ENCODE measurements at places on chromosomes 3 and 15. TPM values are rescaled to one million over a fixed set of nuclear protein-coding genes. Genes with fewer than 3 reads are reported as not detected.

DNA sequence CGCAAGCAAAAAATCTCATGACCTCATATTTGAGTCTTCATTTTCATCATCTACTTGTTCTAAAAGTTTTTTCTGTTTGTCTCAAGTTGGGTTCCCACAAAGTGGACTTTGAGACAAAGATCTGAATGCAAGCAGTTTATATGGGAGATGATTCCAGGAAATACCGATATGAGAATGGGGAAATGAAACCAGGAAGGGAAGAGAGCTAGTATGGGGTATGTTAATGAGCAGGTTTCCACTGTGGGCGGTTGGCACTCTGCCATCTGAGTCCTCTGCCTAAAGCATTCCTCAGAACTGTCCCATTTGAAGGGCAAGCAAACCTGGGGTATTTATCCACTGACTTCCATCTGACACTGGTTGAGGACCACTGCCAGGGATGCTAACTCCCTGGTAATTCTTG is 8.8 kb downstream of the ADPRH start:
- no peak overlapping the region for H3K27ac ChIP-seq
- no peaks in the 10 kb centered on the region for H3K27me3 ChIP-seq
- peak; percentile 14 for DNase-seq
- no peak overlapping the region for H3K4me3 ChIP-seq
- H3K4me1 ChIP-seq, result no peaks in the 10 kb centered on the region

Gene WNT5A
- total RNA-seq, result 10.5 TPM

DNA sequence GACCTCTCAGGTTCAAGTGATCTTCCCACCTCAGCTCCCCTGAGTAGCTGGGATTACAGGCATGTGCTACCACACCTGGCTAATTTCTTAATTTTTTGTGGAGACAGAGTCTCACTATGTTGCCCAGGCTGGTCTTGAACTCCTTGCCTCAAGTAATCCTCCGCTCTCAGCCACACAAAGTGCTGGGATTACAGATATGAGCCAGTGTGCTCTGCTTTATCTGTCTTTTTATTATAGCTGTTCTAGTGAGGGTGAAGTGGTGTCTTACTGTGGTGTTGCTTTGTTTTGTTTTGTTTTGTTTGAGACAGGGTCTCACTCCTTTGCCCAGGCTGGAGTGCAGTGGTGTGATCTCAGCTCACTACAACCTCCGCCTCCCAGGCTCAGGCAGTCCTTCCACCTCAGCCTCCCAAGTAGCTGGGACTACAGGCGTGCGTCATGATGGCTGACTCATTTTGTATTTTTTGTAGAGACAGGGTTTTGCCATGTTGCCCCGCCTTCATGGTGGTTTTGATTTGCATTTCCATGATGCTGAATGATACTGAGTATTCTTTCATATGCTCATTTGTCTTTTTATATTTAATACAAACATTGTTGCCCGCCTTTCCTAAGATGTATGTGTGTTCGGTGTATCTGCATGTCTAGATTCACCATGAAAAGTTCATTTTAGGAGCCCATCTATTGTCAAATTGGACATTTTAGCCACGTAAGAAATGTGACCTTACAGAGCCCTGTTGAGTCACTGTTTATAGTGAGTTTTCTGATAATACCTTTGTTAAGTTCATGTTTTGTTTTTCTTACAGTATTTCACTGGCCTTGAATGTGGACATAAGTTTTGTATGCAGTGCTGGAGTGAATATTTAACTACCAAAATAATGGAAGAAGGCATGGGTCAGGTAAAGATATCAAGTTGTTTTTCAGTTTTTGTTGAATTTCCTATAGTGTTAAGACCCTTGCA is 80.6 kb downstream of the ARIH1 start:
- no peak for DNase-seq
- no peaks in the 10 kb centered on the region for H3K36me3 ChIP-seq
- no peak overlapping the region for H3K4me3 ChIP-seq
- no peaks in the 10 kb centered on the region for H3K27me3 ChIP-seq

- H3K27ac ChIP-seq, result no peak overlapping the region
- H3K4me3 ChIP-seq, result no peak overlapping the region
- peaks cover 3% of the 10 kb centered on the region for H3K4me1 ChIP-seq
- H3K36me3 ChIP-seq, result no peaks in the 10 kb centered on the region
- no peaks in the 10 kb centered on the region for H3K27me3 ChIP-seq
Measured at GRCh38 chr3:111956449-111956848, 22.4 kb upstream of the ABHD10 start.

DNA sequence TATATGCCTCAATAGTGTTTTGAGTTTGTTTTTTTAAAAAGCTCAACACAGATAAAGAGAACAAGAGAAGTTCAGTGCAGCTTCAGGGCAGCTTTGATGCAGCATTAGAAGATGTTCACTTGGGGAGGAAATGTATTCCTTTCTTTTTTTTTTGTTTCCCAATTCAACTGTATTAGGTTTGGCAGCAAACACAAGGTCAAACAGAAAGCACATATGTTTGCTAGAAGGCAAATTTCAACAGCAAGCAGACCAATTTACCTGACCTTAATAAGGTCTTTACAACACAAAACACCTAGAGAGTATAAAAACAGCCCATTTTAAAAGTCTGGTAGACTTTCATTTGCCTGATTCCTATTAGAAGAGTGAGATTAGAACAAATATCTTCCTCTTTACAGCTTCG is 7.3 kb upstream of the CDAN1 start:
- no peak for DNase-seq
- no peak overlapping the region for H3K4me3 ChIP-seq
- no peak overlapping the region for H3K27ac ChIP-seq
- H3K36me3 ChIP-seq, result no peaks in the 10 kb centered on the region
- H3K4me1 ChIP-seq, result no peaks in the 10 kb centered on the region

Gene MESP2
- not detected for total RNA-seq

Gene TMEM43
- total RNA-seq, result 109 TPM

- H3K36me3 ChIP-seq, result no peaks in the 10 kb centered on the region
- H3K4me1 ChIP-seq, result no peaks in the 10 kb centered on the region
- DNase-seq, result no peak
- no peak overlapping the region for H3K27ac ChIP-seq
Measured at GRCh38 chr3:78888635-78889034, 879.2 kb downstream of the ROBO1 start.

DNA sequence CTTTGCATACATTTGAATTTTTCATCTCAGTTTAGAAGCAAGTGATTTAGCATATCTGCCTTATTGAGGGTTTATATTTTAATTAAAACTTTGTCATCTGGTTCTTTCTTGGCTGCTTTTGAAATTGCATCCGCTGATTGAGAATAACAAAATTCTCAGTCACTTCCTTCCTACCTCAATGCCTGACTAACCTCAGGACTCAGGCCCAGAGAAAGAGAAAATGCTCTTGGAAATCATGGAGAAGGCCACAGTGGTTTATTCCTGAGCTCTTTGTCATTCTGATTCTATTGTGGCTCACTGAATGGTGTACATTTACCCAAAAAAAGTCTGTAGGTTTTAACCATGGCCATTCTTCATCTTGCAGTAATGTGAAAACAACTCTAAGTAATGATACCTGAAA is 533.9 kb downstream of the TBL1XR1 start:
- H3K27ac ChIP-seq, result no peak overlapping the region
- DNase-seq, result no peak
- H3K4me1 ChIP-seq, result no peaks in the 10 kb centered on the region
- no peak overlapping the region for H3K4me3 ChIP-seq
- H3K36me3 ChIP-seq, result no peaks in the 10 kb centered on the region
- H3K27me3 ChIP-seq, result no peaks in the 10 kb centered on the region

Gene WDR93
- 2.3 TPM for total RNA-seq

GRCh38 chr3:160400702-160401150 is 1.3 kb downstream of the SMC4 start:
- H3K27ac ChIP-seq, result peak overlapping the region; percentile 86
- peaks cover 13% of the 10 kb centered on the region for H3K4me1 ChIP-seq
- no peaks in the 10 kb centered on the region for H3K27me3 ChIP-seq
- H3K4me3 ChIP-seq, result peak overlapping the region; percentile 34

DNA sequence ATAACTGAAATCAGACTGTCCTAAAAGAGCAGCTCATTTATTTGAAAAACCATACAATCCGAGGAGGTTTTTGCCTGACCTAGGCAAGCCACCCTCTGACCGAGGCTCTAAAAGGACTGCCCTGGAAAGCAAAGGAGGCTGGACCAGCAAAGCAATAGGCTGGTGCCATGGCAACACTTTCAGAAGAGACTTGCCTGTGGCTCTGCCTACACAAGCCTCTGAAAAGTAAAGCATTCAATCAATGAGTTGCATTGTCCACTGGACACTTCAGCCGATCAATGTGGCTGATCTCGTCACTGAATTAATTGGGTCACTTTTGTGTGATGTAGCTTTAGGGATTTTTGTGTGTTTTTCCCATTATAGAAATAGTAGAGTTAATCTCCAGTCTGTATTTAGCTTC is 99.1 kb upstream of the SEMA6D start:
- DNase-seq, result no peak
- no peaks in the 10 kb centered on the region for H3K36me3 ChIP-seq
- H3K27ac ChIP-seq, result no peak overlapping the region
- peaks cover 9% of the 10 kb centered on the region for H3K4me1 ChIP-seq
- H3K27me3 ChIP-seq, result no peaks in the 10 kb centered on the region
- H3K4me3 ChIP-seq, result no peak overlapping the region

- H3K4me1 ChIP-seq, result peaks cover 92% of the 10 kb centered on the region
- H3K27me3 ChIP-seq, result no peaks in the 10 kb centered on the region
- peak; percentile 52 for DNase-seq
- H3K36me3 ChIP-seq, result peaks cover under 1% of the 10 kb centered on the region
- H3K27ac ChIP-seq, result peak overlapping the region; percentile 71
Measured at GRCh38 chr15:40084650-40085049, 24.0 kb downstream of the BMF start.

Gene GOLGA6D
- total RNA-seq, result not detected

DNA sequence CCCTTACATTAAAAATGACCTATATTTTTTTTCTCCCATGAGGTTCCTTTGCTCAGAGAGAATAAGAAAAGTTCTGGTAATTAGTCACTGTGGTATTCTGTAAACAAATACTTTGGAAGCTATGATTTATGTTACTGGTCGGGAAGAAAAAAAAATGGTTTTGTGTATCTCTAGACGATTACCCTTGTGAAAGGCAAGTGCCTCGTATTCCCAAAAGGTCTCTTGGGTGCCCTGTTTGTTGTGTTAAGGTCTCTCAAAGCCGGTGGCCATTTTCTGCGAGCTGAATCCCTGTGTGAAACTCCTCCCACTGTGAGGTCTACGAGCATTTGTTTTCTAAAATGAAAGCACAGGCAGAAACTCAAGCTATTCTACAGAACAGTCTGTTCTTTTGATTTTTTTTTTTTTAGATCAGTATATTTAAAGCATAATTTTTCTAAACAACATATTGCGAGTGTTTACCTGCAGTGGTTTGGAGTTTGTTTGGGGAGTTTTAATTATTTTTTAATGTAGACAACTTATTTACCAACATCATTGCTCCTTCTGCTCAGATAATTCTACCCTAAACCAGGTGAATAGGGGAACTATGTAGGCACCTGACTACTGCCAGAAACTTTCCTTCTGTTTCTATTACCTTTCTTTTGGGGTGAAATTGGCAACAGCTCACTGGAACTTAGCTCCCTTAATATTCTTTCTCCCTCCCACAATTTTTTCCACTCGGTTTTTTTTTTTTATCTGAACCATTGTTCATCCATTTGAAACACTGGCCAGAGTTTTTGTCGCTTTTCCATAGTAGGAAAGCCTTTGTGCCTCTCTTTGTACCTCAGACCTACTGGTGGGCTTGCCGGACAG is 44.0 kb downstream of the ZBTB38 start:
- peaks cover 5% of the 10 kb centered on the region for H3K36me3 ChIP-seq
- peaks cover 74% of the 10 kb centered on the region for H3K4me1 ChIP-seq
- H3K27ac ChIP-seq, result peak overlapping the region; percentile 93
- H3K4me3 ChIP-seq, result no peak overlapping the region

- H3K36me3 ChIP-seq, result no peaks in the 10 kb centered on the region
- no peak overlapping the region for H3K4me3 ChIP-seq
- no peaks in the 10 kb centered on the region for H3K27me3 ChIP-seq
- no peak overlapping the region for H3K27ac ChIP-seq
- H3K4me1 ChIP-seq, result no peaks in the 10 kb centered on the region
Measured at GRCh38 chr3:169509359-169509758, 154.2 kb downstream of the MECOM start.

GRCh38 chr3:154398084-154398967 is 31.7 kb downstream of the GPR149 start:
- H3K4me1 ChIP-seq, result no peaks in the 10 kb centered on the region
- H3K36me3 ChIP-seq, result no peaks in the 10 kb centered on the region
- H3K27ac ChIP-seq, result no peak overlapping the region

Gene FEZF2
- not detected for total RNA-seq

DNA sequence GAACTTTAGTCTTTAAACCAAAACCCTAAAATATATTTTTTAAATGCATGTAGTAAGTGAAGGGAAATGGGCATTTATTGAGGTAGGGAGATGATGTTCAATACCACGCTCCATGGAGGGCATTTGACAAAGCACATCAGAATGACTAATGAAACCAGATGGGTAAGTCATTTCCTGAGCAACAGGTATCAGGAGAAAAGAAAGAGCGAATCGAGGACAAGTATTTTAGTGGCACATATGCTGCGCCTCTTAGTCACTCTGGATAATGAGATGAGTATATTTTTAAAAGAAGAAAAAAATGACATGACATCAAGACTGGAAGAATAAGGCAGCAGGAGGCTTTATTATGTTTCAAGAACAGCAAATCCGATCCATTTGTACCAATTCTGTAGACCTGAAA is 129.0 kb upstream of the ARHGEF3 start:
- H3K4me1 ChIP-seq, result peaks cover 22% of the 10 kb centered on the region
- H3K4me3 ChIP-seq, result no peak overlapping the region
- DNase-seq, result no peak
- H3K36me3 ChIP-seq, result no peaks in the 10 kb centered on the region
- no peak overlapping the region for H3K27ac ChIP-seq

DNA sequence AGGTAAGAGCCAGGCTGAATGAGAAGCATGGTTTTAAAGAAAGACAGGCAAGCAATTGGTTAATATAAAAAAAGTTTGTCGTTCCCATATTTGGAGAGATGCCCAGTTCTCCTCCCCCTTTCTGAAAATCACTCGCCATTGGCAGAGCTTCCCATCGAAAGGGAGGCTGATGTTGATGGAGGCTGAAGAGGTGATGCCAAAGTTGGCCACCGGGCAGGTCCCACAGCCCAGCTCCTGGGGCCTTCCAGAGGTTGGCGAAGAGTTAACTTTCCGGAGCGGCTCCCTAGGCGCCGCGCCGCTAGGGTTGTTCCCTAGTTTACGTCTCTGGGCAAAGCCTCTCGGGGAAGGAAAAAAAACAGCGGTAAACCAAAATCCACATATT is 793 bp downstream of the PCOLCE2 start:
- DNase-seq, result no peak
- no peaks in the 10 kb centered on the region for H3K36me3 ChIP-seq
- peaks cover 4% of the 10 kb centered on the region for H3K4me1 ChIP-seq
- no peaks in the 10 kb centered on the region for H3K27me3 ChIP-seq
- H3K27ac ChIP-seq, result no peak overlapping the region

GRCh38 chr3:8443829-8444791 is 57.5 kb upstream of the LMCD1 start:
- H3K27me3 ChIP-seq, result no peaks in the 10 kb centered on the region
- no peak overlapping the region for H3K4me3 ChIP-seq
- peaks cover 16% of the 10 kb centered on the region for H3K4me1 ChIP-seq
- H3K36me3 ChIP-seq, result no peaks in the 10 kb centered on the region

Gene GPR156
- not detected for total RNA-seq

- no peaks in the 10 kb centered on the region for H3K27me3 ChIP-seq
- no peak overlapping the region for H3K4me3 ChIP-seq
- no peak overlapping the region for H3K27ac ChIP-seq
- DNase-seq, result no peak
- H3K36me3 ChIP-seq, result no peaks in the 10 kb centered on the region
Measured at GRCh38 chr3:24136624-24137310, 191.7 kb downstream of the NR1D2 start.

GRCh38 chr3:159189994-159190669 is 388.3 kb downstream of the MFSD1 start:
- H3K36me3 ChIP-seq, result no peaks in the 10 kb centered on the region
- H3K27ac ChIP-seq, result no peak overlapping the region
- H3K4me3 ChIP-seq, result no peak overlapping the region
- DNase-seq, result no peak
- no peaks in the 10 kb centered on the region for H3K27me3 ChIP-seq

Measured in thyroid gland (tissue), 4 donors.